Heart right ventricle (tissue), 16 donors: ENCODE measurements at places on chromosomes 16 and 17. TPM values are rescaled to one million over a fixed set of nuclear protein-coding genes. Genes with fewer than 3 reads are reported as not detected.
A peak's percentile ranks its signal among the peaks of the same experiment; 100 is the strongest.

GRCh38 chr17:3683054-3683511 is 12.9 kb downstream of the P2RX5 start:
- no peak for DNase-seq

DNA sequence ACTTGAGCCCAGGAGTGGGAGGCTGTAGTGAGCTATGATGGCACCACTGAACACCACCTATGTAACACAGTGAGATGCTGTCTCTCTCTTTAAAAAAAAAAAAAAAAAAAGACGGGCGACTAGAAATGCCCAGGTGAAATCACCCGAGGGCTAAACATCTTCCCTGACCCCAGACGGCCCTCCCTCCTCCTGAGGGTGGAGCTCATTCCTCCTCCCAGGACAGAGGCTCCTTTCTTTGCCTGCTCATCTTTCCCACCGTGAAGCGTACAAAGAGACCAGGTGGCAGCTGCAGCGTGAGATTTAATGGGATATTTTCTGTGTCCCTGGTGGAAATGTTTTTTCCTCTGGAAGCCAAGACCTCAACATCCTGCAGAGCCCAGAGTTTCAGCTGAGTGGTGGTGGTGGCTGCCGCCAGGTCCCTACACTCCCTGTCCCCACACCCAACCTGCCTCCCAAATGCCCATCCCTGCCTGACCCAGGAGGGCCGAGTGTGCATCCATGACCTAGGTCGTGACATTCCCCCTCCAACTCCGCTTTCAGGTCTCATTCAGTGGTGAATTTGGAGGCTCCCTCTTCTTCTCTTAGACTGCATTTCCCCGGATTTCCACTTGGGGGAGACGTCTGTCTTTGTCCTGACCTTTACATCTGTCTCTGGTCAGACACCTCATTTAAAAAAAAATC is 14.4 kb upstream of the GPRC5B start:
- peak; percentile 44 for DNase-seq

DNA sequence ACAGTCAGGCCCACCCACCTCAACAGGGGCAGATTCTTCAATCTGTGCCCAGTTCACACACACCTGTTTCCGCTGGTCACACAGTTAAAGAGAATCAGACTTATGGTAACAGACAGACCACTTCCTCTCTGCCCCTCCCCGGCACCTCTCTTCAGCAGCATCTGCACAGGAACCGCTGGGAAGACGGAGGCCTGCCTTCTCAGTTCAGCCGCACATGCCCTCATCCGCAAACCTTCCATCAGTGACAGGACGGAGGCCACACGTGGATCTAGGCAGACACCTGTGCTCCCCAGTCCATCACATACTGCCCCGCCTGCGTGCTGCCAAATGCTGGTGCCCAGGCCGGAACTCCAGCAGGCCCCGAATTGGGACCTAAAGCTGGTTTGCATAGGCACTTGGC is 10.3 kb downstream of the PHB1 start:
- DNase-seq: no peak

The NPIPB8 gene
- polyA plus RNA-seq: not detected
